ENCODE measurements at places on chromosomes 16 and 17. TPM values are rescaled to one million over a fixed set of nuclear protein-coding genes. Genes with fewer than 3 reads are reported as not detected.

The GNGT2 gene
- 0.70 TPM for total RNA-seq

The MT3 gene
- total RNA-seq, result not detected

The AATK gene
- 0.56 TPM for total RNA-seq

The MT1G gene
- total RNA-seq, result 1,230 TPM

The TVP23C gene
- 3.5 TPM for total RNA-seq

The TEKT1 gene
- total RNA-seq, result not detected

The ZNF500 gene
- 6.6 TPM for total RNA-seq

The ABCA6 gene
- total RNA-seq, result 66.5 TPM

The ANKFY1 gene
- 34.9 TPM for total RNA-seq

The HOXB6 gene
- 0.18 TPM for total RNA-seq

The ALDH3A1 gene
- total RNA-seq, result 12.9 TPM

The FBXL16 gene
- not detected for total RNA-seq

The GPRC5C gene
- total RNA-seq, result 120 TPM

The ITGAX gene
- total RNA-seq, result 3.8 TPM

The ERBB2 gene
- total RNA-seq, result 27.4 TPM

The GAA gene
- 62.3 TPM for total RNA-seq

The DRC3 gene
- 0.98 TPM for total RNA-seq

The TPSD1 gene
- total RNA-seq, result not detected

The RNF222 gene
- not detected for total RNA-seq

The TBC1D28 gene
- total RNA-seq, result not detected

The TRIM72 gene
- not detected for total RNA-seq

The CA5A gene
- total RNA-seq, result 28.3 TPM

All from right lobe of liver (tissue), 6 donors.